CD8-positive, alpha-beta memory T cell (primary cell): ENCODE measurements at places on chromosomes 13 and 19. TPM values are rescaled to one million over a fixed set of nuclear protein-coding genes. Genes with fewer than 3 reads are reported as not detected.

DNA sequence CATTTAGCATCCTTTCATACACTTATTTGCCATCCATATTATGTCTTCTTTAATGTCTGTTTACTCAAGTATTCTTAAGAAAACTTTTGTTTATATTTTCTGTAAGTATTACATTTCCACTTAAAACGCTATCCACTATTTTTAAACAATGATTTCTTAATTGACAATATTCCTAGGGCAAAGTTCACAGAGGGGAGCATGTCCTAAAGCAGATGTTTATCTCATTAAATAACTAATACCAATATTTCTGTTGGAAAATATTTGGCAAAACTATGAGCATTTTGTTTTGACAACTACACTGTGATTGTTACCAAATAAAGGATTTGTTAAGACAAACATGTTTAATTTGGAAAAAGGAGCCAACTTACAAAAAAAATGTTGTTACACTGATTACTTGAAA lies 643.3 kb downstream of the SLITRK5 start:
- H3K27ac ChIP-seq, result no peak overlapping the region
- no peaks in the 10 kb centered on the region for H3K4me1 ChIP-seq
- H3K36me3 ChIP-seq, result no peaks in the 10 kb centered on the region
- no peaks in the 10 kb centered on the region for H3K27me3 ChIP-seq

GRCh38 chr19:31419871-31420445 lies 70.7 kb upstream of the TSHZ3 start:
- no peak overlapping the region for H3K4me3 ChIP-seq
- no peak for DNase-seq

- no peaks in the 10 kb centered on the region for H3K27me3 ChIP-seq
- no peak overlapping the region for H3K4me3 ChIP-seq
- peaks cover 47% of the 10 kb centered on the region for H3K36me3 ChIP-seq
- peak; percentile 49 for DNase-seq
- peaks cover 12% of the 10 kb centered on the region for H3K4me1 ChIP-seq
Observed at GRCh38 chr19:50046649-50047503, 21.1 kb downstream of the ZNF473 start.

GRCh38 chr13:85536706-85537105 lies 262.5 kb downstream of the SLITRK6 start:
- no peaks in the 10 kb centered on the region for H3K27me3 ChIP-seq
- no peaks in the 10 kb centered on the region for H3K36me3 ChIP-seq
- no peaks in the 10 kb centered on the region for H3K4me1 ChIP-seq
- no peak overlapping the region for H3K4me3 ChIP-seq

ALOX5AP gene
- total RNA-seq, result 21.7 TPM

USE1 gene
- 31.9 TPM for total RNA-seq
